ENCODE measurements at places on chromosomes 3 and 15.

DNA sequence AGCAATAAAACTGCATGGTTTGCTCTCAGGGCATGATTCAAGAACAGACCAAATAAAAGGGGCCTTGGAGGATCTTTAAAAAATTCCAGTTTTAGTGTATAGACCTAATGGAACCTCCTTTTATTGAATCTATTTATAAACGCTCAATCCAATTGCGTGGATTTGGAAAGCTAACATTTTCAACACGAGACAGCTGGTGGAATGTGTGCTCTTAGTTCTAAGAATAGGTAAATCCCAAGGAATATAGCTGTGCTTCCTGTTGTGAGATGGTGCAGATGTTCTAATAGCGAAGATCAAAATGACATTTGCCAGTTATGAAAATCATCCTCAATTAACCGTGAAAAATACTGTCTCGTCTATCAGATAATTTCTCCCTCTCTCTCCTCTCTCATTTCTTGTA lies 192.5 kb downstream of the ATP10A start:
- no peak for DNase-seq

DNA sequence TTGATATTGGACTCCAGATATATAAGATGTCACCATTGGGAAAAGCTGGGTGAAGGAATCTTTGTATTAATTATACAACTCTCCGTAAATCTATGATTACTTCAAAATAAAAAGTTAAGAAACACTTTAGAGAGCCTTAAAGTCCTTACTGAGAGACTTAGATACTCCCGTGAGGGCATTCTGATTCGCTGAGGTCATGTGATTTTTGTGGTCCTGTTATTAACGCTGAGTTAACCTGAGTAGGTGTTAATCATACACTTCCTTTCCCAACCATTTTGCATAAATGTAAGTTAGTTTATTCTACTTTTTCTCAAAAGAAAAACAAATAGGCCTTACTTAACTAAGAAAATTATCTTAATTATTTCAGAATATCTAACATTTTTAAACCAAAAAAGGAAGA lies 67.1 kb upstream of the LMOD3 start:
- DNase-seq = no peak

DNA sequence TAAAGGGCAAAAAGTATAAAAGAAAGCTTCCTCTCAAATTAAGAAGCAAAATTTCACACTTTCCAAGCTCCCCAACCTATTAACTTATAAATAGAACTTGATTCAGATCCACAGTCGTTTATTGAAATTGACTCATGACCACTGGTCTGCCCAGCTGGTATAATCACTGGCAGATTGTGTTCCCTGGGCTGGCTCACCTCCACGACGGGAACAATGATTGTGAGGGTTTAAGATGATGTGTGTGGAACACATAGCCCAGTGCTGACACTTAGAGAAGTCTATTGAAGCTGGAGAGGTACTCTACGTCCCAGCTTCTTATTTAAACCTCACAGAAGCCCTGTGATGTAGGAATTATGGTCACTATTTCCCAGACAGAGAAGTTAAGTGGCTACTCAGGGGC lies 90.4 kb downstream of the MB21D2 start:
- DNase-seq = no peak

- no peak for DNase-seq
Measured at GRCh38 chr15:23764306-23764705, 77.2 kb upstream of the NDN start.

DNA sequence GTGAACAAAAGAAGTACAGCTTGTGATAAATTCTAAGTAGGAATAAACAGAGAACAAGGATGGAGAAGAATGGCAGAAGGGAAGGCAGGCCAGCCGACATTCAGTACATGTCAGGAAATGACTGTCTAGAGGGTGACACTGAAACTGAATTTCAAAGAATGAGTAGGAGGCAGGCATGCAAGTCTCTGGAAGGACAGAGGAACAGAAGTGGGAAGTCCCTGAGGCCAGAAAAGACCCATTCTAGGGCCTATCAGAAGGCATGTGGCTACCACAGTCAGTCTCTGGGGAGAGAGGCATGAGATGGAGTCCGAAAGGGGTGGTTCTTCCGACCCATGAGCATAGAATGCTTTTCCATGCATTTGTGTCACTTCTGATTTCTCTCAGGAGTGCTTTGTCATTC lies 243.5 kb upstream of the UBE2E2 start:
- DNase-seq = no peak

DNA sequence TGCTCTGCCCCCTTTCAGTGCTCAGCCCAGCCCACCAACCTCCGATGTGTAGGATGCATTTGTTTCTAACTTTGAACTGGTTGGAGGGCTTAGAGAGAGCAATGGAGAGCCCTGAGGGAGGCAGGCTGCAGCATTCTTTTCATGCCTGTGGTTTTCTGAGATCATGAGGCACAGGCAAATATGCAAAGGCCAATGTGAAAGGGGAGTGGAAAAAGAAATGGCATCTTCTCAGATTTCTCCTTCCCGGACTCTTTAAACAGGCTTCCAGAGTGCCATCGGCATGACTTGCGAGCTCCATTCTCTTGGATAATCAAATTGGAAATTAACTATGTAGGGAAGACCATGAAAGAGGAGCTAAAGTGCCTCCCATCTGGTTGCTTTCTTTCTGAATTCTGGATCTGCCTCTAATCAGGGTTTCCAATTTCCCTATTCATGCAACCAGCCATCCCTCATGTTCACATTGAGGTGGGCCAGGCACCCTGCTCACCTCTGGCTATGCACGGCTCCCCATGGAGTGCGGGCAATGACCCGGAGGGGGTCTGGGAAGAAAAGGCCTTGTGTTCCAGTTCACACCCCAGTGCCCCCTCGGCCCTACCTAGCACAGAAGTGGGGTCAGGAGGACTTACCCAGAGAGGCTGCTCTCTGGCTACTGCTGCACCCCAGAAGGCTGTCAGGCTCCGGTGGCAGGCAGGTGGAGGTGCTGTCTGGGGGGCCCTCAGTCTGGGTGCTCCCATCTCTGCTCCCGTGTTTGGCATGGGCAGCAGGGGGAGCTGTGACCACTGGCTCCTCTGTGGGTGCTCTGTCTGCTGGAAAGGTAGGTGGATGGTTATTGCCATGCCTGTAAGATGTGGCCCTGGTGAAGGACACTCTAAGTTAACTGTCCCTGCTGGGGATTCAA lies 16.1 kb downstream of the AMOTL2 start:
- DNase-seq = no peak

- no peak for DNase-seq
Measured at GRCh38 chr3:131560795-131561194, 58.0 kb upstream of the MRPL3 start.

GRCh38 chr3:24004171-24004938 lies 59.3 kb downstream of the NR1D2 start:
- DNase-seq = peak; percentile 15

DNA sequence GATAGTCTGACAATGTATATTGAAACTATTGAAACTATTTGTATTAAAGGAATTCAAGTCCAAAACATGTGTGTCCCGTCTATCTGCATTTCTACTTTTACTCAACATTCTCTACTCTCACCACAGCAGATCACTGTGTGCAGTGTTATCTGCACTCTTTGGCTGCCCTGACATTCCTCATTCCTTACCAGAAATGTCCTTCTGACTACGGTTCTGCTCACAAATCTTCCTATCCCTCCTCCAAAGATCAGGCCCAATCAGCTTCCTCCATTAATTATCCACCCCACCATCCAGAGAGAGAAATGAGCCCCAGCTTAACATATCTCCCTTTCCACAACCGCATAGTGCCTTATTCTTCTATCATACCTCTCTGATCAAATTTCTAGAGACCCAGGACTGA lies 94.7 kb downstream of the TBL1XR1 start:
- DNase-seq = no peak

- DNase-seq = no peak
Measured at GRCh38 chr3:105722943-105723556, 145.8 kb downstream of the CBLB start.

GRCh38 chr15:66946578-66947164 lies 118.7 kb upstream of the SMAD3 start:
- DNase-seq = peak; percentile 77
